Stimulated activated CD8-positive, alpha-beta memory T cell treated with anti-CD3 and anti-CD28 coated beads, Interleukin-7, amount 100 ng/mL, for 48 hours (primary cell): ENCODE measurements at places on chromosomes 7 and 10.

- no peak for DNase-seq
Observed at GRCh38 chr7:92595281-92595680, 5.1 kb upstream of the FAM133B start.

GRCh38 chr7:157691586-157692459 lies 355.0 kb downstream of the DNAJB6 start:
- DNase-seq, result no peak

DNA sequence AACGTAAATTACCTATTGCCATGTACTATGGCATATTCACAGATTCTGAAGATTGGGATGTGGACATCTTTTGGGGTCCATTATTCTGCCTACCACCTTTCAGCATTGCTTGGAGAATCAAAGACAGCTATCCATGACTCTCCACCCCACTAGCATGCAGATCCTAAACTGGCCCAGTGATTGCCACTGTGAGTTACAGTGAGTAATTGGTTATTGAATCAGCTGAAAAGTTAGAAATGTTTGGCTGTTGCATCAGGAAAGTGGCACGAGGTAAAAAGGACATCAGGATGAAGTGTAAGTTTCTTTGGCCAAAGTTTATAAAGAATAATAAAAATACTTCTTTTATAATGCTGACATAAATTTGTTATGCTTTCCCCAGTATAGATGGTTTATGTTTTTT lies 148.2 kb upstream of the ETV1 start:
- DNase-seq, result no peak

GRCh38 chr7:45216181-45216580 lies 58.6 kb downstream of the RAMP3 start:
- no peak for DNase-seq

- no peak for DNase-seq
Observed at GRCh38 chr10:14072541-14072940, 258.2 kb downstream of the FRMD4A start.

DNA sequence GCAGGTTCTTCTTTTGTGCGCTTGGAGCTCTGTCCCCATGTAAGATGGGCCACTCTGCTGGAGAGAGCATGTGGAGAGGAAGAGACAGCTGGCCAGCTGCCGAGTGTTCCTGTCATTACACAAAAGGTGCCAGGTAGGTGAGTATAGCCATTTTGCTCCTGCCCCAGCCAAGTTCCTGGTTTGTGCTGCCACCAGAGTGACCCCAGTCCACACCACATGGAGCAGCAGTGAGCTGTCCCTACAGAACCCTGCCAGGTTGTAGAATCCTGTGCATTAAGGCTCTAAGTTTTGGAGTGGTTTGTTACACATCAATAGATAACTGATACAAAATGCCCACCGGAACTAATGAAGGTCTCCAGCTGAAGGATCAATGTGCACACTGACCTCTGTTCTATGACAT lies 84.6 kb upstream of the GHITM start:
- no peak for DNase-seq

- DNase-seq, result no peak
Observed at GRCh38 chr7:2781636-2782035, 62.5 kb downstream of the GNA12 start.

- no peak for DNase-seq
Observed at GRCh38 chr10:69412232-69412790, 4.4 kb downstream of the TACR2 start.

GRCh38 chr10:15254808-15255648 lies 86.5 kb upstream of the NMT2 start:
- DNase-seq, result no peak

GRCh38 chr10:45150997-45151396 lies 150.3 kb downstream of the ZNF22 start:
- no peak for DNase-seq

DNA sequence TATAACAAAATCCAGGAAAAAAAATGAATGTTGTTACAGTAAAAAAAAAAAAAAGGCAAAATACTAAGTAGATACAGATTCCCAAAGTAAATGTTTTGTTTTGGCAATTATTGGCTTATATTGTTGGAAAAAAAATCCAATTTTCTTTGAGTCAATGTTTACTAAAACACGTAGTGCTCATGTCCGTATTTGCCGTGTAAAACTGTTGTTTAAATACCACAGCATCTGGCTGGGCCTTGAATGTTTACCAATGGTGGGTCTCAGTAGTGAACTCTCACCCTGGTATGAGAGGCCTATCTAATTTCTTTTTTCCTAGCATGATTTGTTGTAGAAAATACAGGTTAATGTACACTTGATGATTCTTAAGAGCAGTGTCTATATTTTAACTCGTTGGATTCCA lies 41.4 kb upstream of the SLC26A5 start:
- no peak for DNase-seq

DNA sequence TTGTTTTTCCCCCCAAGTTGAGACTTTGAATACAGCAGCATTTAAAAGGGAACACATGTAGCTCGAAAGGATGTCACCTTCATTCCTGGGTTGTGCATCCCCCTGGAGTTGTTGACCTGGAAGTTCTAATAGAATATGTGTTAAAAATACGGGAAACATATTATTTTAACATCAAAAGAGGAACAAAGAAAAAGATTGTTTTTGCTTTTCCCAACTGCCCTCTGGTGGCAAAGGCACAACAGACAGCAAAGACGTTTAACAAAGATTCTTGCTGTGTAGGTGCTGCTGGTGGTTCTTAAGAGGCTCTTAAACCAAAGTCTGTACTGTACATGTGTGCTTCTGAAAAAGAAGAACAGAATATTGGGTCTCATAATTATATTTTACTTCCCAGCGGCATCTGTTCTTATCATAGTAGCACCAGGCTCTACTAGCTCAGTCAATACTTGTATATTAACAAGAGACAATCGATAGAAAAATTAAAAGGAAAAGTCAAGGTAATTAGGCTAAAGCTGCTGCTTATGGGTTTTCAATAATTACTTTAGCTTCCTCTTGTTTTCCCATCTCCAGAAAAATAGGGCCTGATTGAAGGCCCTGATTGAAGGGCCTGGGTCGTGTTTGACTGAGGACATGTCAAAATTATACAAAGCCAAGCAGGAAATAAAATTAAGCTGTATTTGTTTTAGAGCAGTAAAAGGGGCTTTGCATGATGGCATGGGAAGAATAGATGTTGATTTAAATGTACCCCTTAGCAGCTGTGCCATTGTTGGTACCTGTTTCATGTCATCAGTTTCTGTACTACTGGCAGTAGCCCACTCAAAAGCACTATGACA lies 384.2 kb upstream of the LRGUK start:
- DNase-seq, result no peak

DNA sequence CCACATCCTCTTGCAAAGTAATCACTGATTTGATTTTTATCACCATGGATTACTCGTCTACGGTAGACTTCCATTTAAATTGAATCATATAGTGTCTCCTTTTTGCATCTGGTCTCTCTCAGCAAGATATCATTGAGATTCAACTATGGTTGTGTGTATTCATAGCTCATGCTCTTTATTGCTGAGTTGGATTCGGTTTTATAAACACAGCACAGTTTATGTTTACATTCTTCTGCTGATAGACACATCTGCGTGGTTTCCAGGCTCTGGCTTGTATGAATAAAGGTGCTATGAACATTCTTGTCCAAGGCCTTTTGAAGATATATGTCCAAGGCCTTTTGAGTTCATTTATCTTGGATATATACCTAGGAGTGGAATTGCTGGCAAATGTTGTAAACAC lies 356.5 kb upstream of the CELF2 start:
- DNase-seq, result no peak

DNA sequence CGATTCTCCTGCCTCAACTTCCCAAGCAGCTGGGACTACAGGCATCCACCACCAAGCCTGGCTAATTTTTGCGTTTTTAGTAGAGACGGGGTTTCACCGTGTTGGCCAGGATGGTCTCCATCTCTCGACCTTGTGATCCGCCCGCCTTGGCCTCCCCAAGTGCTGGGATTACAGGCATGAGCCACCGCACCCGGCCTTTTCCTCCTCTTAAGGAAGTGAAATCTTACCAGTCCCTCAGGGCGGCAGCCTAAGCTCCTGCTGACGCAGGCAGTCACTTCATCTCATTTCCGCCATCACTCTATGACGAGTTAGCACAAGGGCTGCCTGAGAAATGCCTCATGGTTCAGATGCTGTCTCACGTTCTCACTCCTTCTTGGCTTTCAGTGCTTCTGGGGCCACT lies 246.0 kb upstream of the SHH start:
- DNase-seq, result no peak

- no peak for DNase-seq
Observed at GRCh38 chr7:121824276-121824675, 48.7 kb upstream of the PTPRZ1 start.

DNA sequence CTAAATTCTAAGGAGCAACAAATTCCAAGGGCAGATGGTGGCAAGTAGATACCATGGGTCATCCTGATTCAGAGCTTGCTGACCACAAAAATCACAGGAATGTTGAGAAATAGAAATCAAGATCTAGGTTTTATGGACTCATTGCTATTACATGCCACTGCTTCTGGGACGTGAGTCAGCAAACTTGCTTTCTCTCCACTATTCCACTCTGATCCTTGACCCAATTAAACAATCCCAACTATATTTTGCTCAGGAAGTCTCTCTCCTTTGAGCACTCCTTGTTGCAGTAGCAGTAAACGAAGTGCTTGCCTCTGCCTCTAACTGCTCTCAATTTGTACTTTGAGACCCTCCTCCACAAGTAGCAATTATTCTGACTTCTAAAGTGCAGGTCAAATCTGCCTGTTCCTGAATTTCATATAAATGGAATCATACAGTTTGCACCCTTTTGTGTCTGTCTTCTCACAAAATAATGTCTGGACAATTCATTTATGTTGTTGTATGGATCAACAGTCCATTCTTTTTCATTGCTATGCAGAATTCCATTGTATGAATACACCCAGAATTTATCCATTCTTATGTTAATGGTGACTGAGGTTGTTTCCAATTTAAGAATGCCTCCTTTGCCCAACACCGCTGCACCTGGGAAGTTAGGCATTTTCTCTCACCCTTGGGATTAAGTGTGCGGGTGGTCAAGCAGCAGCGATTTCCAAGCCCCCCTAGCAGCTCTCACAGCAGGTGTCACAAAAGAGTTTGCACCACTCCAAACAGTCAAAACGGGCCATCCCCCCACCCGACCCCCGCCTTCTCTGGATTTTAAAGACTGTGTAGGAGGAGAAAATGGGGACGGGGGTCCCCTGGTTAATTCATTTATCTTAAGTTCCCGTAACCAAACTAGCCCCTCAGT lies 35.9 kb downstream of the ACSM6 start:
- DNase-seq, result no peak

- DNase-seq, result no peak
Observed at GRCh38 chr10:71533936-71534335, 137.2 kb downstream of the CDH23 start.

DNA sequence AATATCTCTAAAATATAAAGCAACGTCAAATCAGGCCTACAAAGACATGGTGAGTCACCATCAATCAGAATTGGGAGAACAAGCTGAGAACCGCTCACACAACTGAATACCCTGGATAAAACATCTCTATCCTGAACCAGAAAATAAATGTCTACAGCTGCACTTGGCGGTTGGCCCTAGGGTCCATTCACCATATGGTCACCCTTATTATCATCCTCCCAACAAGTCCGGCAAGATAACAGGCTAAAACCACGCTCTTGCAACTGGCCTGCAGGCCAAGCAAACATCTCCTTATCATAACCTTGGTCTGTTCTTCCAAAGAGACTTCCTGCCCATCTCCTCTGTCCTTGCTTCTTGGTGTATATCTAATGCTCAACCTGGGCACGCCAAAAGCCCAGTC lies 310.7 kb downstream of the CALN1 start:
- DNase-seq, result no peak

- no peak for DNase-seq
Observed at GRCh38 chr7:155889636-155890511, 77.6 kb upstream of the SHH start.

- DNase-seq, result no peak
Observed at GRCh38 chr10:29131952-29132547, 156.8 kb upstream of the LYZL1 start.

- no peak for DNase-seq
Observed at GRCh38 chr7:71334541-71334940, 202.6 kb downstream of the GALNT17 start.

GRCh38 chr10:78997635-78998618 lies 70.8 kb upstream of the ZMIZ1 start:
- no peak for DNase-seq

GRCh38 chr10:34397324-34397723 lies 417.8 kb downstream of the PARD3 start:
- no peak for DNase-seq

DNA sequence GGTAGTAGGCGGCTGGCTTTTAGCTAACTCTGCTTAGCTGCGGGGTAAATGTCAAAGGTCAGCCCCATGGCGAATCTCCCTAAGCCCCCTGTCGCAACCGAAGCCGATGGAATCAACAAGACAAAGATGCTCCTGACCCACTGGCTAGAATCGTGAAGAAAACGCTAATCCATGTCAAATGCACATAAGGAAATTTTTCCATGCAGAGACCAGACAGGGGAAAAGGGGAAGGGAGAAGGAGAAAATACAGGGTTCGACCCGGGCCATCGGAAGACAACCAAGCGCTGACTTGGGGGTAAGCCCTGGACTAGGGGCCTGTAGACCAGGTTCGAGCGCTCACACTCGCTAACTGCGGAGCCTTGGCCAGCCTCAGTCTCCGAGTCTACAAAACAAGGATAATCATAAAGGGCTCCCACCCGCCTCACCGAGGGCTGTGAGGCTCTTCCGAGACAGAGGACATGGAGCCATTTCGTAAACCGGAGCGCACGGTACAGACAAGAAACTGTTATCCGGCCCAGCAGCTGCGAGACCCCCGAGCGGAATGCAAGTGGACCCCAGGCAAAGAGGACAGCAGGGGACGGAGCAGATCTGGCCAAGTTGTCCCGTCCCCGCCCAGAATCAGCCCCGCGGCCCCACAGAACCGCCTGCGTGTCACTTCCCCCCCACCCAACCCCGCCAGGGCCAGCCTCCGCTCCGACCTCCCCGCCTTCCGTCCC lies 507 bp downstream of the SAR1A start:
- no peak for DNase-seq

DNA sequence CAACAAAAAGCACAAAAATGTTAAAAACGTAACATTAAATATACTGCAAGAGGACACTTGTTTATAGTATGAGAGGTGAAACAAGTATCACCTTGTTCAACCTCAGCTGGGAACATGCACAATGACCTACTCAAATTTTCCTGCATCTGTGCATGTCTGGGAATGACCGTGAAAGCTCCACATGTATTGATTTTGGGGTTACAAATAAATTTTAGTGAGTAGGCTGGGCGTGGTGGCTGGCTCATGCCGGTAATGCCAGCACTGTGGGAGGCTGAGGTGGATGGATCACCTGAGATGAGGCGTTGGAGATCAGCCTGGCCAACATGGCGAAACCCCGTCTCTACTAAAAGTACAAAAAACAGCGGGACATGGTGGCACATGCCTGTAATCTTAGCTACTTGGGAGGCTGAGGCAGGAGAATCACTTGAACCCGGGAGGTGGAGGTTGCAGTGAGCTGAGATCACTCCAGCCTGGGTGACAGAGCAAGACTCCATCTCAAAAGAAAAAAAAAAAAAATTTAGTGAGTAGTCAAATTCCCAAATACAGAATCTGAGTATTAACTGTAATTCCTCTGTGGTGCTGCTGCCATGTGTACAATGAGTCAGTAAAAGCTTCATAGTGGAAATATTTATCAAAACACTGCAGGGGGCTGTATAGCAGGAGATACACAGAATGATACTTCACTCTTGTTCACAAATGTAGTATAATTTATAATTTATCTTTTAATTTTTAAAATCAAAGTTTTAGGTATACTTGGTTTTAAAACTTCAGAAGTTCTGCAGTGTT lies 41.1 kb downstream of the SUGCT start:
- DNase-seq, result no peak

GRCh38 chr10:6795541-6795940 lies 215.5 kb upstream of the PRKCQ start:
- no peak for DNase-seq

- DNase-seq, result no peak
Observed at GRCh38 chr10:59713196-59713821, 3.7 kb upstream of the SLC16A9 start.

- DNase-seq, result no peak
Observed at GRCh38 chr10:60654813-60655464, 123.3 kb upstream of the CDK1 start.
